ENCODE measurements at places on chromosomes 3 and 15.

GRCh38 chr15:75045332-75046015 is 22.1 kb downstream of the PPCDC start:
- peak; percentile 27 for DNase-seq

- DNase-seq = peak; percentile 46
These were observed 46.8 kb downstream of the CMTM6 start for GRCh38 chr3:32455609-32456428.

GRCh38 chr3:186152889-186153292 is 44.0 kb upstream of the ETV5 start:
- DNase-seq = no peak

DNA sequence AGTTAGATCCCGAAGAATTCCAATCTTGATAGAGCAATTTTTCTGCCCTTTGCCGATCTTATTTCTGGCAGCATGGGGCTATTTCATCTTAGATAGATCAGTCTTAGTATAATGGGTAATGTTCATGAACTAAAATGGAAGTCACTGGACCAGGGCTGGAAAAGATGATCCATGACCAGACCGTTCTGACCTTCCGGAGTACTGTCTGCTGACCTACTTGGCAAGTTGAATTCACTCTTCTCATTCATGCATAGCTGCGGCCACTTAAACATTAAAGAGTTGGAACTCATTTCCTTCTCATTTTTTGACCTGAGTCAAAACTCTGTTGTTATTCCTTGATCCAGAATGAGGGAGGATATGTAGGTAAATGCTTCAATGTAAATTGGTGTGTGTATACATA is 32.5 kb downstream of the GMNC start:
- DNase-seq = no peak

DNA sequence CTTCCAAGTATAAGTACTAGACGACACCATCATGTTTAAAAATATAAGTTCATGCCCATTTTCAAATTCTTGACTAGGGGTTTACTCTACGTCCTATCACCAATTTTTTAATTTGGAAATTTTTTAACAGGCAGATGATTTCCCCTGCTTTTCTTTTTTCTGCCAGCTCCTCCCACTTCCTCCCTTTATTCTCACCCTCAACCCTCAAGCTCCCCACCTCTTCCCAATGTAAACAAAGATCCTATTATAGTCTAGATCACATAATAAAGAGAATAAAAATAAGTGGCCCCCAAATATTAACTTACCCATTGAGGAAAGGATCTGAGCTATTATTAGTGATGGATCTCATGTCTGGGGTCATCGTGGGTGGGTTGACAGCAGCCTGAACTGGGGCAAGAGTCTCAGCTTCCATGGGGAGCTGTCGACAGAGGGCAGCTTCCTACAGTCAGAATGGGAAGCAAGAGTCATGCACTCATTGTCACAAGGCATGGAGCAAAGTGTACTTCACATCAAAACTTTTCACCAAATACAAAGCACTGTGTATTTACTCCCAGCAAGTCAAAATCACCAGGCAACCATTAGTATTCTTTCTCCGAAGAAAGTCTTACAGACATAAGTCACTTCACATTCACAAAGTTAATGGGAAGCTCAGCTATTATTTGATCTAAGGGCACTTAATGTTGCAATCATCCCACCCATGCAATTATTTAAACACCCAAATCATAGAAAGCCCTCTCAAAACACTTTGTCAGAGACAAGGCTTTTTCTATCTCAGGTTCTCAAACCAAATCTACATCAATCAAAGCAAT is 53.2 kb downstream of the TM4SF4 start:
- DNase-seq = no peak

GRCh38 chr15:72163719-72164118 is 33.9 kb downstream of the GRAMD2A start:
- no peak for DNase-seq

GRCh38 chr15:51678096-51678495 is 3.2 kb upstream of the SCG3 start:
- DNase-seq = no peak

GRCh38 chr3:164004205-164004604 is 1074.1 kb downstream of the SI start:
- DNase-seq = no peak

- DNase-seq = no peak
These were observed 92.0 kb upstream of the SLC6A11 start for GRCh38 chr3:10723991-10724390.

GRCh38 chr15:42457445-42458442 is 33.2 kb downstream of the ZNF106 start:
- no peak for DNase-seq

GRCh38 chr15:83087576-83087975 is 19.9 kb upstream of the TM6SF1 start:
- no peak for DNase-seq

- no peak for DNase-seq
These were observed 897.3 kb downstream of the ROBO1 start for GRCh38 chr3:78870484-78870883.

DNA sequence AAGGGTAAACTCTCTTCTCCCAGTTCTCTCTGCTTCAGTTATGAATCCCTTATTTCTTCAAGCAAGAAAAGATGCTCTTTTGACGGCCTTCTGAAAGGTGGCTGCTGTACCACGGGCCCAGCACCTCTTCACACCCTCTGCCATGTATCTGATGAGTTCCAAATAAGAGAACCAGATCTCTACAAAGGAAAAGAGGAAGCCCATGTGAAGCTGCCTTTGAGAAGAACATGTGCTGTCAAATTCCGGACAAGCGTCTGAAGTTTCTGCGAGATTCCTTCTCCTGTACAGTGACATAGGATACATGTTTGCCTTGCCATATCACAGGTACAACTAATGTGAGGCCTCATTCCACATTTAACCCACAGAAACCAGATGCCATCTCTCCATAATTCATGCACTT is 59.2 kb downstream of the SH3BP5 start:
- no peak for DNase-seq

- no peak for DNase-seq
These were observed 65.8 kb downstream of the AAGAB start for GRCh38 chr15:67188551-67189218.

GRCh38 chr3:144744473-144744872 is 772.9 kb downstream of the DIPK2A start:
- no peak for DNase-seq

DNA sequence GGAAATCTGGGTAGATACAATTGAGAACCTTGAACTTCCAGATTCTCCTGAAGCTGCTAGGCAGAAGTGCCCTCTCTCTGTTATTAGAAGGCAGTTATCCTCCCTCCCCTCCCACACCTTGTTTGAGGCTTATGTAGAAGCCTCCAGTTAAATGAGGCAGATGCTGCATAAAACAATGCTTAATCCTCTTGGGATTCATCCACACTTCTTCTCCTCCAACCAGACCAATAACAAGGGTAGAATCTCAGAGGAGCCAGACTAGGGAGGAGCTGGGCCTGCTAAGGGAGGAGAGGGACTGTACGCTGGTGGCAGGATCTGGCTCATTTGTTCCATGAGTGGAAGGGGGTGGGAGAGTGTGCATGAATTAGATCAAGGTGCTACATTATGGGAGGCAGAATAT is 88.3 kb upstream of the PRR23C start:
- DNase-seq = no peak

DNA sequence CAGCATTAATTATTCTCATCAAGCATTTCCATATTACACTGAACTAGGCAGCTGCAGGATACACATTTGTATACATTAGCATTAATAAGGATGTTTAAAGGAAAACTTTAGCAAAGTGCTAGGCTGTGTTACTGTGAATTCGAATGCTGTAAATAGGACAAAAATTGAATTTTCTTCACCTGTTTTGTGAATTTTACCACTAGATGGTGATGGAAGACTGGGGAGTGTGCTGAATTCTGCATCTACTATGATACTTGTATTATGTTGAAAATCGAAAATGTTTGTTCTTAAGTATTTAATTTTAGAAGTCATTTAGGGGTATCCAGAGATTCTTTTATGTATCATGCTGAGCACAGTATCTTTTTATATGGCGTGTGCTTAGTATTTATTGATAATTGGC is 12.3 kb upstream of the P2RY14 start:
- no peak for DNase-seq

GRCh38 chr15:40472171-40472727 is 1.5 kb downstream of the CHST14 start:
- no peak for DNase-seq

- no peak for DNase-seq
These were observed 440.7 kb upstream of the THBS1 start for GRCh38 chr15:39140060-39140604.

GRCh38 chr3:121803771-121804320 is 31.0 kb downstream of the IQCB1 start:
- DNase-seq = no peak

DNA sequence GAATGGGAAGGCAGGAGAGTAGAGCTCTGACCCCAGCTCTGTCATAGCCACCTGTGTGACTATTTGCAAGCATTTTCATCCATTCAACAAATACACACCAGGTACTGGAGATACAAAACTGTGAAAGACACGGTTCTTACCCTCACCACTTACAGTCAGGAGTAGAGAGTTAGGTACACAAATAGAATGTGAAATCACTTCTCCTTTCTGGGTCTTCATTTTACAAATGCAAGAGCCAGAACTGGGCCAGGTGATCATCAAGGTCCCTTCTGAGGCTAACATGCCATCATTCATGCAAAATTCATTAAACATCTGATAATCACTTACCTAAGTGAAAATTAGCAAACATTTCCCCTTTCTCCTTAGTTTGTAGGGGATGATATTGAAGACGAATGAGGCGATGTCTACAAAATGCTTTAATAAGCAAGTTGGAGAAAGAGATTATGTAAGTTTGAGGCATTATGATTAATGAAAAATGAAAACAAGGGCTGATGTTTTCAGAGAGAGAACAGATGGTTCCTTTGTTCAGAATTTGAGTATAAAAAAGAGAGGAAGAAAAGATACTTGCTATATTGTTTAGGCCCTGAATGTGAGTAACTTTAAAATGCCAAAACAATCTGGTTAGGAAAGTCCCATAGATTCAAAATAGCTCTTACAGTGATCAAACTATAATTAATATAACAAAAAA is 88.6 kb downstream of the LPP start:
- no peak for DNase-seq

DNA sequence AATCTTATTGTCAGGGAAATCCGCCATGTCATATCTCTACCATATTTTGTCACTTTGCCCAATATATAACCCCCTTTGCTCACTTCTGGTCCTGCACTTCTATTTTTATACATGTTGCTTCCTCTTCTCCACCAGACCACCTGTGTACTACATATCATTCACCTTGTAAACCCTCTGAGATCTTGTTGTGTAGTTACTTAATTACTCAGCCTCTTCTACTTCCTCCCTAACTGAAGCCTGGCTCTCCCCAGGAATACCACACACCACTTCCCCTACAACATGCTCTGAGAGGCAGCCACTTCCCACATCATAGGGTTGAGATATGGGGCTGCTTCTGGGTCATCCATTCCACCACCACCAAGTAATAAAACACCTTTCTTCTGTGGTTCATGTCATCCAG is 10.0 kb downstream of the HEXA start:
- DNase-seq = peak; percentile 62

GRCh38 chr3:52453496-52454249 is at the start of gene TNNC1:
Gene TNNC1 (minus strand): TSS chr3:52454041. CDS start chr3:52454015, 26 bp downstream.
- DNase-seq = no peak

- no peak for DNase-seq
These were observed 43.5 kb upstream of the MEF2A start for GRCh38 chr15:99522288-99522687.

- DNase-seq = no peak
These were observed 204.9 kb upstream of the MDFIC2 start for GRCh38 chr3:70517124-70517890.

- DNase-seq = no peak
These were observed 28.6 kb upstream of the SERPINI2 start for GRCh38 chr3:167502401-167502800.

DNA sequence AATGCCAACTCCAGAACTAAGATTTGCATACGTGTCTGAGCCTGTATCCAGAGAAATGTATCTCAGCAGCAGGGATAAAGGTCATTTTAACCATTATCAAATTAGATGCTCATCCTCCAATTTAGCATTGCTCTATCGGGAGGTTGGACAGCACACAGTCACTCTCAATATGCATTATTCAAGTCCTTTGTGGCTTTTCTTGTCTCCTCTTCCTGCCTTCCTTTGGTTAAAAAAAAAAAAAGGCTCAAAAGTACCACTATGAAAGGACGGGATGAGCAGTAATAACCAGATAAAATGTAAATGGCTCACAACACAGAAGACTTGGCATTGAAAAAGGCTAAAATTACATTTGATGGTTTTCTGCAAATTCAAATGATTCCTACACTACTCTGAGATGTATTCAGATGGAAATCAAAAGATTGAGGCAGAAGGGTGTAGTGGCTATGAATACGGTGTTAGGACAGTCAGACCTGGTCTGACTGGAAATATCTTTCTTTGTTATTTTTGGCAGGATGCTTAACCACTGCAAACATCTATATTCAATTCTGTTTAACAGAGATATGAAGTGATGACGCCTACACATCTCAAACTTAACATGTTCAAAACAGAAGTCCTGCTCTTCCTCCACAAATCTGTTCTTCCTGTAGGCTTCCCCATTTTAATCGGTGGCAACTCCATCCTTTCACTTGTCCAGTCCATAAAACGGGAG is 109.6 kb downstream of the ADAMTS9 start:
- DNase-seq = no peak

DNA sequence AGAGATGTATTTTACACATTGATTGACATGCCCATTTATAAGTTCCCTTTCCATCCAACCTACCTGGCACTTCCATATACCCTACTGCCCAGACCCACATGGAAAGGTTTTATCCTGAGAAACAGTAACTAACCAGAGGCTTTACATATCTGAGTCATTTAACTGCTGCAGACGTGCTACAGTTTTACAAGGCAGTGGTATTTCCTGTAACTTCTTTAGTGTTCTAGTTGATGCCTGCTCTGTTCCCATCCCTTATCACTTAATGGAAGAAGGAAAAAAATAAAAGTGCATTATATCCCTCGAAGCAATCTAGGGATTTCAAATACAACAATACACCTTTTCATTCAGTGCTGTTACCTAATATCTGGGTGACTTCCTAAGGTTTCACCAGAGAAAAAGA is 107.1 kb downstream of the TMCO5A start:
- no peak for DNase-seq

- no peak for DNase-seq
These were observed 301.8 kb upstream of the SEMA6D start for GRCh38 chr15:47415539-47415971.

DNA sequence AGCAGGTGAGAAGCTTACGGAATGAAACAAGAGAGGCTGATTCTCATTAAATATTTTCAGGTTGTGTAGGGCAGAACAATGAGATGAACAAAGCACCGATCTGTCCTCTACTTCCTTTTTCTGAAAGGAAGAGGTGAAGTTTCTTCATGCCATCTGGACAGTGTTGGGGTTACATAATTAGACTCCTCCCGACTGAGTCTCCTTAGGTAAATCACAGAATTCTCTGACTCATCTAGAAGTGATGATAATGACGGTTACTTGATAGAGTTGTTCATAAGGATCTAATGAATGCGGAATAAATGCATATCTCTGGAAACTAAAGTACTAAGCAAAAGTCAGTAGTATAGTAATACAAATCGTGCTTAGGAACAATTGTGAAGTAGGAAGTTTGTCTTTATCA is 21.2 kb downstream of the CRTC3 start:
- DNase-seq = no peak

All from central memory CD4-positive, alpha-beta T cell (primary cell).